MCF 10A (cell line): ENCODE measurements at places on chromosomes 5 and 9.
A peak's percentile ranks its signal among the peaks of the same experiment; 100 is the strongest.

DNA sequence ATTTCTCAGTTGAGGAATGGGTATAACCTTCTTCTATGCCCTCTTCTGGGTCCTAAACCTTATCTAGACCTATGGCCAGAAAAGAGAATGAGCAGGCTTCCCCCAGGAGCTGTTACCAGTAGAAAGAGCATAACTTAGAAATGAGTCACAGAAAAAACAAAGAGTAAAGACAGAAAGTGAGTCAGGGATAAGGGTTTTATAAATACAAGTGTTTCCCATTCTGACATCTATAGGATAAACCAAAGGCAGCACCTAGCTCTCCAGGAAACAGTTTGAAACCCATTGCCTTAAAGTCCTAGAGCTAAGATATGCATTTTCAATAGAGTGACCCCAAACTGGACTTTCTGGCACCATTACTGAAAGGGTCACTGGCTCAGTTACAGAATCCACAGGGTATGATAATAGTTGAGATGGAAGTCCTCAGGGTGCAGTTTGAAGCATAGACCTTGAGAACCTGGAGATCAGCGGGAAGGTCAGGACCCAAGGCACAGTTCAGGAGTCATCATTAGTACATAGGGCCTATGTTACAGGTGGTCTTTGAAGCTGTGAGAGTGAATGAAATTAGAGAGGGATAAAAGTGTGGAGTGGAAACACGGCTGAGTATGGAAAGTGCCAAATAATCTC is 42.7 kb upstream of the LIFR start:
- peak; percentile 80 for DNase-seq

- DNase-seq, result no peak
Measured at GRCh38 chr5:170525470-170526211, 21.8 kb downstream of the KCNIP1 start.

GRCh38 chr5:113292462-113292861 is 142.3 kb downstream of the TSSK1B start:
- no peak for DNase-seq

- no peak for DNase-seq
Measured at GRCh38 chr5:172626031-172626581, 15.0 kb upstream of the NEURL1B start.

DNA sequence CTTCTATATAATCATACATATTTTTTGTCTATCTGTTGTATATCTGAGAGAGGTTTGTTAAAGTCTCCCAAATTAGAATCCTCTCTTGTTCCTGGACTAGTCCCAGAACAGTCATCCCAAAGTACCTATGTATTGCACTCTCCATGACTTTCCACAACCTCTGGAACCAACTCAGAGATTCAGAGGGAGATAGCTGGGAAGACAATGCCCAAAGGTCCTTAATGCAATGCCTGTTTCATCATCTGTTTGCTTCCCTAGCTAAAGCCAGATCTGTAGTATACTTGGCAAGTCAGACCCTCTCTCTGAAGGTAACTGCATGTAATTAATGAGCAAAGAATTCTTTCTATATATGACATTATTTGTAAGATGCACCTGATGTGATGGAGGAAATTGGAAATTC is 89.4 kb downstream of the ZNF474 start:
- DNase-seq, result peak; percentile 71

DNA sequence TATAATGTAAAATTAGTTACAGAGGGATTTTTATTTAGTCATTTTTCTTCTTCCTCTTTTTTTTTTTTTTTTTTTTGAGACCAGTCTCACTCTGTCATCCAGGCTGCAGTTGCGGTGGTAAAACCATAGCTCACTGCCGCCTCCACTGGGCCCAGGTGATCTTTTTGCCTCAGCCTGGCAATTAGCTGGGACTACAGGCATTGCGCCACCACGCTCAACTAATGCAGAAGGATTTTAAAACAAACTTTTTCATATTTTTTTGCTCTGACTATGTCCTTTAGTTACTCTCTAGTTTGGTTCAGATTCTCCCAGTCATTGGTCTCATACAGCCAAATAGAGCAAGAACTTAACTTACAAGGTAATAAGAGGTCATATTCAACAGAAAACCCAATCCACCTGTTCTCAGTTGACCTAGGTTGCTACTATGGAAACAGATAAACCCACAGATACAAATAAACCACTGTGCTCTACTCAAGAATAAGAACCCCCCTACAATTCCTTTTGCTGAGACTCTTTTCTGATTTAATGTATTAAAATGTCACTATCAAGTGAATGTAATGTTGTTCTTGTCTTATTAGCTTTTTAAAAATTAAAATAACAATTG is 50.1 kb upstream of the TTC39B start:
- DNase-seq, result no peak

DNA sequence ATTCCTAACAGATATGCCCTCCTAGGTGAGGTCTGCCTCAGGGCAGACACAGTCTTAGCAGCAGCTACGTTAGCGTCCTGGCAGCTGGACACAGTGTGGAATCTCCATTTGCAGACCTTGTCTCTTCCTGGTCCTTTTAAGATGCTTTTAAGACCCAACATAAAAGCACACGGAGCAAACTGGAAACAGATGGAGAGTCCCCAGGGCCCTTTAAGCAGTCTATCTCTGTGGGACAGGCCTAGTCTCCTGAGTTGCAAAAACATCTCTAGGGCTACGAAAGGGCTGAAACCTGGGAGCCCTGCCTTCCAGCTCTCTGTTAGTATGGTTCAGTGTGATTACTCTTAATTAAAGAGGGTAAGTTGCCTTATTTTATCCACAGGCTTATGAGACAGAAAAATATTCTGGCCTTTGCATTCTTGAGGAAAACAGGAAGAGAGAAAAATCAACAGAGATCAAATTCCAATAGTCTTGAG is 66.0 kb upstream of the GNA14 start:
- no peak for DNase-seq

GRCh38 chr5:126016256-126016655 is 407.0 kb upstream of the GRAMD2B start:
- DNase-seq, result peak; percentile 15

- peak; percentile 63 for DNase-seq
Measured at GRCh38 chr5:148820461-148821395, 5.7 kb upstream of the ADRB2 start.

- peak; percentile 58 for DNase-seq
Measured at GRCh38 chr5:103259705-103260355, 1.3 kb downstream of the MACIR start.

DNA sequence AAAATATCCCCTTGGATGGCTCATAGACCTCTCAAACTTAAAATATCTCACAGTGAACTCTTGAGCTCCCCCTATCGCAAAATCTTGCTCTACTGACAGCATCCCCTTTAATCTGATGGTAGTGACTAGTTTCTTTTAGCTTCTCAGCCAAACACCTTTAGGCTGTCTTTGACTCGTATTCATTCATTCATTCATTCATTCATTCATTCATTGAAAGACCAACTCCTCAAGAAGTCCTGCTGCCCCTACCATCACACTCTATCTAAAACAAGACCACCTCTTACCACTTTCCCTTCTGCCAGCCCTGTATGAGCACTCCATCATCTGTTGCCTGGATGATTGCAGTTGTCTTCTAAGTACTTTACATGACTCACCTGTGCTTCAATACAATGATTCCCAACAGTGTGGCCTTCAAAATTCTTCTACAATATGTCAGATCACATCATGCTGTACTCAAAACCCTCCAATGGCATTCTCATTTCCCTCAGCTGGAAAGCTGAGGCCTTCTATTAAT is 46.8 kb downstream of the ITGA2 start:
- DNase-seq, result peak; percentile 64

DNA sequence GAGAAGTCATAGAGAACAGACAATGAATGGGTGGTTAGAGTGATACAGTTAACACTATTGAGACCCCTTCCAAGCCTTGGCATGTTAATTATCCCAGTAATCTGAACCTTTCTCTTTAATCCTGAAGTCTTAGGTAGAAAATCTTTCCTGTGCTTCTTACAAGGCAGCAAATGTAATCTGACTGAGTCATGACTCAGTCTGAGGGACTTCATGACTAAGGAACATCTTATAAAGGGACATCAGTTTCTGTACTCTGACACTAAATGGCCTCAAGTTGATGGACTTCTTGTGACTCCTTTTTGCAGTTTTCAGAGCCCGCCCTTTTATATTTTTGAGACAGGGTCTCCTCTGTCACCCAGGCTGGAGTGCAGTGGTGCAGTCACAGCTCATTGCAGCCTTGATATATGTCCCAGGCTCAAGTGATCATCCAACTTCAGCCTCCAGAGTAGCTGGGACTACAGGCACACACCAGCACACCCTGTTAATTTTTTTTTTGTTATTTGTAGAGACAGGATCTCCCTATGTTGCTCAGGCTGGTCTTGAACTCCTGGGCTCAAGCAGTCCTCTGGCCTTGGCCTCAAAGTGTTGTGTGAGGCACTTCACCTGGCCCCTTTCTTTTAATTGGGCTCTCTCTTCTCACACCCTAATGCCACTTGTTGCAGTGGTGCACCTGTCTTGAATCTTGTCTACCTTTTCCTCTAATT is 9.5 kb downstream of the EXOSC3 start:
- no peak for DNase-seq

DNA sequence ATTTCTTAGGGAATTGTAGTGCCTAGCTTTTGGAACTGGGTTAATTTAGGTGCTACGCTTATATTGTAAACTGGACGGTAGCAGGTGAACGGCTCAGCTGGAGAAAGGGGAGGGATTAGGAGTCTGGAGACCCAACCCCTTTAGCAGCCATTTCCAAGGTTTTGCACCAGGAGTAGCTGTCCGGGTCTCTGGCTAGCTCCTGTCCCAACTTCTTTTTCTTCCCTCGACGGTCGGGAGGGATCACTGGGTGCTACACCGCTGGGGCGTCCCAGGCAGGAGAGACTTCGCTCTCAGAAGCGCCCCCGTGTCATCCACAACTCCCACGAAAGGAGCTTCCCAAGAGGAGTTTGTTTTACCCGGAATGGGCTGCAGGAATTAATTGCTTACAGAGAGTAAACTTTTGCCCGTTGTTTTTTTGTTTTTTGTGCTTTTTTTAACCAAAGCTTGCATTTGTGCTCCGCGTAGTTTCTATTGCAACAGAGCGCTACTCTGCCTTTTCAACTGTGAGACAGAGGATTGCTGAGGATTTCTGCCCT is 1640.9 kb upstream of the C9orf72 start:
- DNase-seq, result peak; percentile 81

- DNase-seq, result peak; percentile 76
Measured at GRCh38 chr5:9544502-9545135, 1.3 kb downstream of the SEMA5A start.

- no peak for DNase-seq
Measured at GRCh38 chr5:123549256-123549904, 37.4 kb downstream of the CSNK1G3 start.
